Inflammatory macrophage treated with lipopolysaccharide for 4 hours (primary cell): ENCODE measurements at places on chromosomes 3 and 15.
A peak's percentile ranks its signal among the peaks of the same experiment; 100 is the strongest.

- no peak for DNase-seq
Observed at GRCh38 chr3:110393941-110394340, 677.7 kb upstream of the NECTIN3 start.

GRCh38 chr3:33758864-33759263 lies 39.6 kb upstream of the PDCD6IP start:
- no peak for DNase-seq

- DNase-seq, result no peak
Observed at GRCh38 chr3:48950051-48950450, 31.4 kb downstream of the ARIH2 start.

DNA sequence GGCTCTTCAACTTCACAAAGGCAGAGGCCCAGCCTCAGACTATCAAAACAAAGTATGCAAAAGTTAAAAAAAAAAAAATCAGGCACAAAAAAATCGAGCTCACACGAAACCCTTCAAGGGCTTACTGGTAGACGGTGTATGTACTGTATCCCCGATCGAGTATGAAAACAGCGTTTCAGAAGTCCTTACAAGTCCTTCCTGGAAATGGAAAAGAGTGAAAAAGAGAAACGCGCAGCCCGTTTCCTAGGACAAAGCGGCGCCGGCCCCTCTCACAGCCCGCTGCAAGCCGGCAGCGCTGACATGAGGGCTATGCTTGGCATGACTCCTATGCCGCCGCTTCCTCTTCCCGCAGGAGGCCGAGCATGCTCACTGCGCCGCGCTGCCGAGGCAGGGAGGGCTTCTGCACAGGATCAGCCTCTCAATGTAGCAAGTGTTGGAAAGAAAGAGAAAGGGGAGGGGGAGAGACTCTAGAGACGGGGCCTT lies at the start of gene VGLL4:
VGLL4 (minus strand) TSS at position 311 of the 483 bp plus-strand sequence. CDS start 397 bp downstream, outside the sequence.
- DNase-seq, result peak; percentile 84

DNA sequence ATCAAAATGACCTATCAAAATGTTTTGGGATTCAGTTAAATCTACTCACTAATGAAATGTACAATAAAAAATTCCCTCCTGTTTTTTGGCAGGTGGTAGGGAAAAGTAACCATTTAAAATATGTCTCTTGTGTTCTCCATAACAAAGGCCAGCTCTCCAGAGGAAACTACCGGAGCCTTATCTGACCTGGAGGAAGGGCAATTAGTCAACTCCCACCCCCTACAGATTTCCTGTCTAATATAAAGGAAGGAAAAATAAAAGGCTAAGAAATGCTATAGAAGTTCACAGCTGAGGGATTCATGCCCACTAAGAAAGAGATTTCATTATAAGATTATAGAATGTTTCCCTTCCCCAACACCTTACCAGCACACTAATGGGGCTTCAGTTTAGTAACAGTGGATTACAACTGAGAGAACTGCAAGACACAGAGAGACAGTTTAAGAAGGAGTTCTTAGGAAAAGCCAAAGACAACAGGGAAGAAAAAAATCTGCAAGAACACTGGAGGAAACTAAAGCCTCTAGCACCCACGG lies 376.5 kb upstream of the KCNMB2 start:
- no peak for DNase-seq

GRCh38 chr3:126309861-126310655 lies 47.1 kb downstream of the KLF15 start:
- no peak for DNase-seq

- no peak for DNase-seq
Observed at GRCh38 chr15:51718219-51718618, 19.2 kb downstream of the LYSMD2 start.

DNA sequence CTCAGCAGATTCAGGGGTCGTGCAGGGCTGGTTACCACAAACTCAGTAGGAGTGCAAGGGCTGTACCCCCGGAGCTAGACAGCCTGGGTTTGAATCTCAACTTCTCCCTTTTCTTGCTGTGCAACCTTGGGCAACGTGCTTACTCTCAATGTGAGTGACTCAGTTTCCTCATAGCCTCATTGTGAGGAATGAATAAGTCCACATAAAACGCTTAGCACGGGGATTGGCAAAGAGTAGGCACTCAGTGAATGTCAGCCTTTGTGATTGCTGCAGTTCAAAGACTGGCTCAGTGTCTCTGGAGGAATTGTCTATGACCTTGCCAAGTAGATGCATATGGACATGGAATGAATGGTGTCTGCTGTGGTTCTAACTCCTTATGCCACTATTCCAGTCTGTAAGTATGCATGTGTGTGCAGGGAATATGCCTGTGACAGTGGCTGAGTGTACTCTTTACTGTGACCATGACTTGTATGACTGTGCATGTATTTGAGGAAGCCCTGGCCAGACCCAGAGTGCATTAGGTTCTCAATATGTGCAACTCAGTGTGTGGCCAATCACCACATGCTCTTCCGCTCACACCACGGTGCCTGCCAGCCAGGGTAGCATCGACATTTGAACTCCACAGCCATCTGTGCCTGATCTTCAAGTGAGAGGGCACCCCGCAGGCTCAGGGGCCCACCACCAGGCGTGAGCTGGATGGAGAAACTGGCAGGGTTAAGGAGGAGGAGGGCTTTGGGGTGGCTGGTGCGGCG lies 900 bp upstream of the HYAL3 start:
- DNase-seq, result peak; percentile 86

GRCh38 chr3:77232557-77232956 lies 192.7 kb downstream of the ROBO2 start:
- no peak for DNase-seq

GRCh38 chr3:13110678-13111116 lies 37.5 kb upstream of the IQSEC1 start:
- no peak for DNase-seq
